ENCODE measurements at places on chromosomes 2 and 18.
A peak's percentile ranks its signal among the peaks of the same experiment; 100 is the strongest.

GRCh38 chr2:101991721-101992145 is at the start of gene IL1R2:
Gene IL1R2, plus strand, starts transcription at chr2:101991960. Its CDS starts 16,616 bp downstream, at chr2:102008576.
- no peak for DNase-seq

DNA sequence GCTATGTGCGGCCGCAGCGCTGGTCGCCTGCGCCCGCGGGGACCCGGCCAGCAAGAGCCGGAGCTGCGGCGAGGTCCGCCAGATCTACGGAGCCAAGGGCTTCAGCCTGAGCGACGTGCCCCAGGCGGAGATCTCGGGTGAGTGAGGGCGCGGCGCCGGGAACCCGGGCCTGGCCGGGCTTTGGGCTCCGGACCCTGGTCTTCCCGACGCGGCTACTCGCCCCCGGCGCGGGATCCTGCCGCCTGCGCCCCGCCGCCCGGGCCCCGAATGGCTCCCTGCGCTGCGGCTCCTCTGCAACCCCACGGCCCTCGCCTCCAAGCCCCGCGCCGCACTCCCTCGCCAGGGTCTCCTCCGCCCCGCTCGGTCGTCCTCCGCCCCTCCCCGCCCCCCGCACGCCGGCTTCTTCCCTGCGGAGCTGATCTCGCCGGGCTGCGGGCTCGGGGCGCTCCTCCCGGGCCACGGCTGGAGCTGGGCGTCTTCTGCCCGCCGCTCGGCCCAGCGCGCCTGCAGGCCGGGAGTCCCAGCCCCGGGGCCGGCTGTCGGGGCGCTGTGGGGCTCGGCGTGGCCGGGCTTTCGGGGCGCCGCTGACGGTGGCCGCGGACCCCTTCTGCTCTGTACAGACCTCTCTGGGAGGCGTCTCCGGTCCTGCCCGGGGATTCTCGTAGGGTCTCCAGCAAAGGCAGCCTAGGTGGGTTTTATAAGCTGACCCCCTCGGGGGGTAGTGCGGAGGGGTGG is 652 bp downstream of the GPC1 start:
- no peak for DNase-seq

DNA sequence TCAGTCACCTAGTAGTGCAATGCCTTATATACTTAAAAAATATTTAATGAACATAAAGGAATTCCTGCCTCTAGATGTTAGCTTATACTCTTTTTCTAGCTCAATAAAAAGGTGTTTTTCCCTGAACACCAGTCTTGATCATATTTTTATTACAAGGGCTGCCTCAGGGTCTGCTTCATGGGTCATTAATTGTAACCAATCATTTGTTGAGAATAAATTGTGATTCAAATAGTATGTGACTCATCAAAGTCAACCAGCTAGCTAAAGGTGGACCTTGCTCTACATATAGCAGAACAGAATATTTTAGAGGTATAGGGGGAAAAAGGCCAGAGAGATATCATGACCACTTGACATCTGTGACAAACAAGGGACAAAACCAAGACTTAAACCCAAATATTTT is 114.0 kb downstream of the PIK3C3 start:
- DNase-seq: no peak

DNA sequence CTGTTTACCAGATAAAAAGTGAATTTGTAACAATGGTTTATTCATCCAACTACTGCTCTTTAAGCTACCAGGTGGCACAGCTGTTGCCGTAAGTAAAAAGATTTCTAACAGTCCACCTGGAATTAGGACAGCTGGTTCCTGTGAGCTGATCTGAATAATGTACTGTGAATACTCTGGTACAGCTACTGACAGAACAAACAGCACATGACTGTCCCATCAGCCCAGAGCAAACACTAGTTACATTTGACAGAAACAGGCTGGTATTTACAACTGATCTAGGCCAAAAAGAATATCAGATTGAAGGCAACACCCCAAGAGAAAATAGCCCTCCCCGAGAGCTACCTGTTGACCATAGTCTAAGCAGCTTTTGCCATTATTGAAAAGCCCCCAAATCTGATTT is 840.4 kb downstream of the CPS1 start:
- DNase-seq: no peak

DNA sequence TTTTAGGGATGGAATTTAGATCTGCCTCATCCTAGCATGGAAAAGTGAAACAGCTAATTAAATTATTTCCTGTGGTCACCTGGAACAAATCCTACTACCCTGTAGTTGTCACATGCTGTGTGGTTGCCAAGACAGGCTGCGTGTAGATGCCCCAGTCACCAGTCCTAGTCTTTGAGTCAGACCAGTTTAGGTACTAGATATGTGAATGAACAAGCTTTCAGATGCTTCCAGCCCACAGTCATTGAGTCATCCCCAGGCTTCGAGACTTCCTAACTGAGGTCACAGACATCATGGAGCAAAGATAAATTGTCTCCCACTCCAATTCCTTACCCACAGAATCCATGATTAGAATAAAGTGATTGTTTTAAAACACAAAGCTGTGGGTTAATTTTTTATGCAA is 35.8 kb upstream of the GRB14 start:
- no peak for DNase-seq

- no peak for DNase-seq
These were observed 58.7 kb downstream of the FAM124B start for GRCh38 chr2:224343226-224343625.

DNA sequence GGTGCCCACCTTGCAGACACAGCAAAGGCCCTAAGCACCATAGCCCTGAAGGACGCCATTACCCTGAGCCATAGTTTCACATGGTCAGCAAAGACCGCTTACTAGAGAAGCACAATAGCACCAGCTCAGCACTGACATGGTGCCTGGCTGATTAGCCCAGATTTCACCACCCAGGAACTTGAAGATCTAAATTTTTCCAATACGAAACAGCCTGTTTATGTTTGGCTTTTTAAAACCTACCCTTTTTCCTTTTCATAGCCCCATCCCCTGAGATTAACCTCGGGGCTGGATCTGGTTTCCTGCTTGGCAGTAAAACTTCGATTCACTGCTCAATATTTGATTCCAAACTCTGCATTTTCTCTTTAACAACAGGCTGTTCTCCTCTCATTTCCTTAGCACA is 158.5 kb upstream of the PID1 start:
- no peak for DNase-seq

GRCh38 chr2:170521299-170521698 is 193.8 kb upstream of the SP5 start:
- DNase-seq: no peak

DNA sequence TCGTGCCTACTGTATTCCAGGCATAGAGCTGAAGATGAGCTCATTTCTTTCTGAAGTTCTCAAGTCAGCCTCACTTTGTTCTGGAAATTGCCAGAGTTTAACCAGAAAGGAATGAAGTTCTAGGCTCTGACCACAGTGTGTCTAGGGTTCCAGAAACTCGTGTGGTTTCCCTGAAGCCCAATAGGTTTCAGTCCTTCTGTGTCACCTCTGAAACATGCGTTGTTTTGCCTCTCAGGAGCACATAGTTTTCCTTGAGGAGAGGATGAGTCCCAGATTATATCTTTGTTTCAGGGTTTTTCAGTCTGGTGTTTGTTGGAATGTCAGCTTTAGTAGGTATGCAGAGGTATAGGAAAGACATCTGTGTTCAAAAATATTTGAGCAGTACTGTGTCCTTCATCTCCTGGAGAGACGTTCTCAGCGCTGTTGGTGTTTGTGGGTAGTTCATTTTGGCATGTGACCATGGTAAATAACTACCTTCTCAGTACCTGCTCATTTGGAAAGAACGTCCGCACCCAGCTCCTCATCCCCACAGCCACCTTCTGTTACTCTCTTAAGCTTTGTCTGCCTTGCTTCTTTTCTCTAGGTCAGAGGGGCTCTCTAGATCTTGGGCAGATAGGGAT is 56.6 kb downstream of the RALBP1 start:
- no peak for DNase-seq

GRCh38 chr2:14737201-14737600 is 104.7 kb downstream of the LRATD1 start:
- no peak for DNase-seq

- DNase-seq: no peak
These were observed 31.9 kb downstream of the C1QL2 start for GRCh38 chr2:119126650-119127049.

DNA sequence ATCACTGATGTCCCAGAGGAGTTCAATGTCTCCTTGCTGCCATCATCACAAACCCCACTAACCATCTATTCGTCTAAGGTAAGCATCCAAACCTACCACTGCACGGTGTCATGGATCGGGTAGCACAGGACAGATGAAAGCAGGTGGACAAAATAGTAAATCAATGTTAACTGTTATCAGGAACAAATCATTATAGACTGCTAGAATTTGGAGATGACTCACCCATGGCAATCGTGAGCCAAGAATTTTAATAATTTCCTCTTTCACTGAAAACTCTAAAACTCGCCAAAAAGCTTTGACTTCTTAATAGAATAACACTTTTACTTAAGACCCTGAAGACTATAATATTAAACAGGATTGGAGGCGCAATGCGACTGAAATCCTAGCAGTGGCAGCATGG is 33.7 kb upstream of the BZW1 start:
- no peak for DNase-seq

DNA sequence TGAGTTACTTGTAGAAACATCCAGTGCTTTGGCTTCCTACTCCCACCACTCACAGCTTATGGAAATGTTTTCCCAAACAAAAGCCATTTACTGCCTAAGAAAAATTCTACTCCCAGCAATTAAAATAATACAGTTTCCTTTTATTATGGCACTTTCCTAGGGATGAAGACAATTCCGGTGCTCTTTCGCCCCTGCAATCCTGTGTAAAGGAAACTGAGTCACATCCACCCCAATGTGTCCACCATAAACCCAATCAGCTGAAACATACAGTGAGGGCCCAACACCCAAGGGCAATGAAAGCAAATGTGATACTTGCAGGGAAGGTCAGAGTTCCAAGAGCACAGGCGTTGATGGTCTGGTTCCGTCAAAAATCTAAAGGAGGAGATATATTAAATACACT is 62.0 kb upstream of the ST3GAL5 start:
- no peak for DNase-seq

GRCh38 chr2:121596221-121597080 is 52.8 kb downstream of the CLASP1 start:
- DNase-seq: no peak

DNA sequence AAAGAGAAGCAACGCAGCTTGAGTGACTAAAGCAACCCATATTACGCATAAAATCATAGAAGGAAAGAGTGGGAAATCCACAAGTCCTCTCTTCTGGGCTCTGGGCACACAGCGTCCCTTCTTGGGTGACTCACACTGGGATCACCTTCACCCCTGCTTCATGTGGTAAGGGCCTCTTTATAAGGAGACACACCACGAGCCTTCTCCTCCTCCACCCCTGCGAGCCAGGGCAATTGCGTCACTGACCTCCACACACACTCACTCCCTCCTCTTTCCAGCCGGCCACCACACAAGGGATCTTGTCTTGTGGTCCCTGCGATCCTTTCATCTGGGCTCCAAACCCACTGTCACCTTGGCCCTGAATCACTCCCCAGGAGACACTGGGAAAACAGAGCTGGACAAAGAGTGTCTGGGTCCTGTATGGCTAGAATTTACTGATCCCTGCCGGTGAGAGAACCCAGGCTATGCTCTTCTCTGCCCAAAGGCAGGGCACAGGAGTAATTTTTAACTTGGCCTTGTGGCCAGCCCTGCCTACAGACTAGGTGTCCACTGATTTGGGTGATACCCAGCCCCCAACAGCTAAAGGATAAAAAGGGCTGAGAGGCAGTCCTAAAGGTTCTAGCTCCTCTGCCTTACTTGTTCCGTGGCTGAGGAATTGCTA is 35.3 kb downstream of the NHEJ1 start:
- no peak for DNase-seq

GRCh38 chr18:34648269-34648985 is 61.7 kb upstream of the DTNA start:
- no peak for DNase-seq

- DNase-seq: peak; percentile 61
These were observed 55.5 kb downstream of the PIGN start for GRCh38 chr18:62131301-62131909.

Measured in CD4-positive, alpha-beta memory T cell (primary cell).